ENCODE measurements at places on chromosomes 12 and 14.
A peak's percentile ranks its signal among the peaks of the same experiment; 100 is the strongest.

- DNase-seq: no peak
Measured at GRCh38 chr12:105342464-105342863, 12.0 kb downstream of the C12orf75 start.

GRCh38 chr14:101707863-101708620 is 53.5 kb upstream of the PPP2R5C start:
- no peak for DNase-seq

DNA sequence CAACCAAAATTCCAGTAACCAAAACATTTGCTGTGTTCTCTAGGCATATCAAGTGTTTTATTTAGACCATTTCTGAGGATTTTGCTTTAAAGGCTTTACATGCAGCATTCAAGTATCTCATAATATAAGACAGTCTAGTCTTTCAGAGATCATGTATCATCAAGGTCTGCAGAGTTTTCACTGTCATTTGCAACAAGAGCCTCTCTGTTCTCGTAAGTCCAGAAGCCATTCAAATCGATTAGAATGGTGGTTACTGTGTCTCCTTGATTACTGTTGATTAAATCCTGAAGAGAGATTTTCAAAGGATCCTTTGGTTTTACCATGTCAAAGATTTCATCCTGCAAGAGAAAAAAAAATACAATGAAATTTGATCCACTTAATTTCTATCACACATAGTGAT is 36.3 kb downstream of the PPP2R3C start:
- DNase-seq: no peak

GRCh38 chr14:71668186-71668912 is 263.9 kb upstream of the RGS6 start:
- DNase-seq: no peak

GRCh38 chr14:74204491-74204890 is 34.8 kb upstream of the VSX2 start:
- DNase-seq: no peak

DNA sequence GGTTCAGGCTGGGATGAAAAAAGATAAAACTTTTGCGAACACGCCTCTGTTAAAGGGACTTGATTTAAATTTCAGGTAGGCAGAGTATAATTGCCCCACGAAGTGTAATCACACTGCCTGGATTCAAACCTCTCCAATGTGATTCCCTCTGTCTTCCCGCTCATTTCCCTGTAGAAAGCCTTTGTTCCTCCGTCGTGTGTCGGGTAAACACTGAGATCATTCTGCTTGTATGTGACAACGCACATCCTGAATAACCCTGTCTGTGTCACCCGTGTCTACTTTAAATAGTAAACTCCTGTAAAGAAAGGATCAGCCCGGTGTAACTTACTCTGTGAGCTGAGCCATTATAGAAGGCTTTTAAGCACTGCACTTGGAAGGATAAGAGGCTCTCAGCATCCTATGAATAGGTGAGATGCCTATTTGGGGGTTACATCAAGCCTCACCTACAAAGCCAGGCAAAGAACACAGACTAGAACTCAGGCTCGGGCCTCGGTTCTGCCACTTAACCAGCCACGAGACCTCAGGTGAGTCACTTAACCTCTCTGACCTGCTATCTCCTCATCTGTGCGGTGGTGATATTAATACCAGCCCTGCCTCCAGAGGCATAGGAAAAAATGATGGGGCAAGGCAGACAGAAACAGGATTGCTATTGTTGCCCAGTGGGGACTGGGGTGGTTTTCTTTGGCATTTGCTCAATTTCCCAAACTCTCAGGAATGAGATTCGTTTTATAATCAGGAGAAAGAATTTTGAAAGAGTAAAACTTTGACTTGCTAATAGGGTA is 74.2 kb downstream of the RBM19 start:
- DNase-seq: no peak

GRCh38 chr14:32470161-32470715 is 141.1 kb downstream of the AKAP6 start:
- no peak for DNase-seq

- DNase-seq: no peak
Measured at GRCh38 chr14:64638625-64639024, 65.6 kb upstream of the PLEKHG3 start.

GRCh38 chr14:102917469-102918211 is 4.8 kb upstream of the AMN start:
- peak; percentile 87 for DNase-seq

DNA sequence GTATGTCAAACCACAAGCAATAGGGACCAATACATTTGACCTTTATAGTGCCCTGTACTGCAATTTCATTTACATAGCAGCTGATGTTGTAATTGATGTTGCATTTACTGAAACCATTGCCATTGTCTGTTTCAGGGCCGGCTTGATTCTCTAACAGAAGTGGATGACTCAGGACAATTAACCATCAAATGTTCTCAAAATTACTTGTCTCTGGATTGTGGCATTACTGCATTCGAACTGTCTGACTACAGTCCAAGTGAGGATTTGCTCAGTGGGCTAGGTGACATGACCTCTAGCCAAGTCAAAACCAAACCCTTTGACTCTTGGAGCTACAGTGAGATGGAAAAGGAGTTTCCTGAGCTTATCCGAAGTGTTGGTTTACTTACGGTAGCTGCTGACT is 216.0 kb downstream of the AKAP6 start:
- DNase-seq: no peak

DNA sequence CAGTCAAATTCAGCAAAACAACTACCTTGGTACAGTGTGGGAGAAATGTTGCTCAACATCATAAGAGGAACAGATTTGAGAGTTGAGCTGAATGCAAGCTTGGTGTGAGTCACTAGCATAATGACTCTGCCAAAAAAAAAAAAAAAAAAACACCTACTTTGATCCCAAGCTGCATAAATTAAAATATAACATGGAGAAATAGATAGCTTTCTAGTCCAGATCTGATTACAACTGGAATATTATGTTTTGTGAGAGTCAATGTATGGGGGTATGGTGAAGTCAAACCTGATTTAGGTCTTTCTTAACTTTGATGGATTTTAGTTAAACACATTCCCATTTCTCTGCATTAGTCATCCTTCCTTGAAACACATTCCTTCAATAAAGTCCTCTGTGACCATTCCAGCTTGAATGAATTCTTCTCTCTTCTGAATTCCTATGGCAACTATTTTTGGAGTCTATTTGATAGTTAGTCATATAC is 188.1 kb downstream of the SLC5A8 start:
- DNase-seq: no peak

DNA sequence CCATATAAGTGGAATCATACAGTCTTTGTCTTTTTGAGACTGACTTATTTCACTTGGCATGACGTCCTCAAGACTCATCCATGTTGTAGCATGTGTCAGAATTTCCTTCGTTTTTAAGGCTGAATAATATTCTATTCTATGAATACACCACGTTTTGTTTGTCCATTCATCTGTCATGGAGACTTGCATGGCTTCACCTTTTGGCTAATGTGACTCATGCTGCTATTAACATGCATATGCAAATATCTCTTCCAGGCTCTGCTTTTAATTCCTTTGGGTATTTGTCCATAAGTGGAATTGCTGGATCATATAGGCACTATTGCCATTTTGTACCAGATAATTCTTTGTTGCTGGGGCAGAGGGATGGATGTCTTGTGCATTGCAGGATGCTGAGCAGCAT is 19.6 kb upstream of the WSCD2 start:
- no peak for DNase-seq

GRCh38 chr14:106417224-106418049 is 891.1 kb downstream of the TMEM121 start:
- DNase-seq: peak; percentile 80

- no peak for DNase-seq
Measured at GRCh38 chr14:54568821-54569595, 2.1 kb downstream of the SAMD4A start.

DNA sequence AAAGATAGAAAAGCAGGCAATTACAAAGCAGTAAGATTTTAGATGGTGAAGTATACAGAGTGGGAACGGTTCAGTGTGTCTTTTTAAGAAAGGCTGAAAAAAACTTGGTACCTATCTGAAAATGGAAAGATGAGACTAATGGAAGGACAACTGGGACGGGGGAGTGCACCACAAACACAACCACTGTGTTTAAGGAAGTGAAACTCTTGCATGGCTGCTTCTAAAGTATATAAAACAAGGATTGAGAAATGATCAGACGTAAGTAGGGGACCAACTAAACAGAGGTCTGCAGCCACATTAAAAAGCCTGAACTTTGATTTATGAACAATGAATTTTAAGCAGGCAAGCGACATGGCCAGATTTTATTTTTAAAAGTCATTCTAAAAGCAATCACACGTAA is 328.6 kb downstream of the MDGA2 start:
- no peak for DNase-seq

DNA sequence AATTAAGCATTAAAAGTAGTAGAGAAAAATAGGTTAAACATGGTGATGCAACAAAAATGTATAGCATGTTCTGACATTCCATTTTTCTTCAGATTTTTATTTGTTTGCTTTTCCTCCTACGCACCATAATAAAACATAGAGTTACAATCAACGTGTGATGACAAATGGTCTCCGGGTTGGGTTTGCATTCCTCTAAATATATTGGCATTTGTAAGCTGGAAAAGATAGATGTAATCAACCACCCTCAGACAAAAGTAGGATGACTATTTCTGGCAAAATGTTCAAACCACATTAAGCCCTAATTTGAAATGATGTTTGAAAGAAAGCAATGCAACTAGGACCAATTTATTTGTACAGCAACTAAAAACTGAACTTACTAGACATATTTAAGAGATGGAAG is 58.4 kb downstream of the SLC25A21 start:
- DNase-seq: no peak

GRCh38 chr12:117718141-117718540 is 250.6 kb downstream of the KSR2 start:
- no peak for DNase-seq

DNA sequence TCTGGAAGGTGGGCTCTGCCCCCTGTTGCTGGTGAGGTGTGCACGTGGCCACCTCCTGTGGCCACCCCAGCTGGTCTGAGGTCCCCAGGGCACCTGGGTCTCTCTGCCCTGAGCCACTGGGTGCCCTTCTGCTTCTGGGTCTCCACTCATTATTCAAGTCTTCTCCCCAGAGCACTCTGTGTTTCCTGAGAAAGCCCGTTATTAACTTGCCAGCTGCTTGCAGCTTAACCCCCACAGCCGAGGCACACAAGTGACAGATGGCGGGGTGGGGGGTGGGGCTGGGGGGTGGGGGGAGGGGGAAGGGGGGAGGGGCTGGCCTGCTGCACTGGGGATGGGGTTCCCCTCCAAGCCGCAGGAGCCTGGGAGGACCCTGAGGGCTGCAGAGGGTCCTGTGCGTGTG is 40.5 kb downstream of the FBRSL1 start:
- DNase-seq: no peak

DNA sequence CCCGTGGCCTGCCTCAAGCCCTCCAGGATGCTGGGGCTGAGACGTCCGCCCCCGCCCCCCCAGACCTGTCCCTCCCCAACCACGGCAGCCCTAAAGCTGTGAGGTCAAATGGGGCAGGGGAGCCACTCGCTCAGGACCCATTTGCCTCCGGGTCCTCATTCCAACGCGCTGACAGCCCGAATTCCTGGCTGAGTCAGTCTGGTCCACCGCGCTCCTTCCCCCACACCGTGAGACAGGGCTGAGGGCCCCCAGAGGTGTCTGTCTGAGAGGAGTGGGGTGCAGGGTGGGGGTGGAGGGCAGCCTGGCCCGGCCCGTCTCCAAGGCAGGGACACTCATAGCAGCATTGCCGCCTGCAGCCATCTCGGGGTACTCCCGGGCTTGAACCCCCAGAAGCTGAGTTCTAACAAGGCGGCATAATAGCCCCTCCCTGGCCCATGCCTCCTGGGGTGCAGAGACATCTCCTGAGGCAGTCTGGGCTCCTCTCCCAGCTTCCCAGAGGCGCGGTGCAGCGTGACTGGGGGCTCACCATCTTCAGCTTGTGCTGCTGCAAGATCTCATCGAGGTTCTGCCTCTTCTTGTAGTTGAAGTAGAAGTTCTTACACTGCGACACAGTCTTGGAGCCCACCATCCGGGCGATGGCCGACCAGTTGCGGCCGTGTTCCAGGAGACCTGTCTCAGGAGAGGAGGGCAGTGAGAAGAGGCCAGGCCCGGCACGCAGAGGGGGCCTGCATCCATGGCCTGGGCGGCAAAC is 90.5 kb downstream of the RFLNA start:
- DNase-seq: no peak

GRCh38 chr14:61350427-61351270 is 29.3 kb downstream of the PRKCH start:
- DNase-seq: no peak

DNA sequence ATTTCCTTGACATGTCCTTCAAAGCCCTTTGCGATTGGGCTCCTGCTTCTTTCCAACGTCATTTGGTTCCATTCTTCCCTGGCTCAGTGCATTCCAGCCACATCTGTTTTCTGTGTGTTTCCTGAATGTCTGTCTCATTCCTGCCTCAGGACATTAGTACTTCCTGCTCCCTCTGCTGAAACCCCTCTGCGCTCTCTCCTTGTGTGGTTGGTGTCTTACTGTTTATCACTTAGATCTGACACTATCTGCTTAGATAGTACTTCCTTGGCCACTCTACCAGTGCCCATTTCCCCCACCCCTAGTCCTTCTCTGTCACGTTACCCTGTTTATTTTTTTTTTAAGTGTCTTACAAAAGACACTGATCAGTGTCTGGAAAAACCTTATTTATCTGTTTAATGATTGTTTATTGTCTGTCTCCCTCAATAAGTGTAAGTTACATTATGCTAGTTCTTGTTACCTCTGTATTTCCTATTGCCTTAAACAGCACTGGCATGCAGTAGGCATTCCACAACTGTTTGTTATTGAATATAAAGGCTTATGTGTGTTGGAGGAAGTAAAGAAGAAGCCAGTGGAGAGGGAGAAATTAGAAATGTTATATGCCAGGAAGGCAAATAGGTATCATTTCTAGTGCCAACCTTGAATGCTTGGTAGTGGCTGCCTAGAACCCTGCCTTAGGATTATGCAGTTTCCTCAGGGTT is 21.5 kb downstream of the DYRK2 start:
- no peak for DNase-seq

DNA sequence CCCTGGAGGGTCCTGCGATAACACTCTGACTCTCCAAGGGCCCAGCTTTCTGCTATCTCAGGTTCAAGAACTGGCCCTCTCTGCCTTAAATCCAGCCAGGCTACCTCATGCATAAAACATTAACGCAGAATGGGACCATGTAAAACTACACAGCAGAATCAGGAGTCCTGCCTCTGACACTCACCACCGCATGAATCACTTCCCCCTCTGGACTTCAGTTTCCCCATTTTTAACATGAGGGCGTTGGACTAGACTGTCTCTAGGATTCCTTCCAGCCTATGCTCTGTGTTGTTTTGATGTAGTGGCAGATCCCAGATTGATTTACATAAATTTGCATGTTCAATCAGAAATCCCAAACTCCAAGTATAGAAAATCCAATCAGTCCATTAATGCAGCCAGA is 3.3 kb downstream of the NCKAP5L start:
- DNase-seq: no peak

- no peak for DNase-seq
Measured at GRCh38 chr12:26963413-26963812, 25.1 kb downstream of the FGFR1OP2 start.

DNA sequence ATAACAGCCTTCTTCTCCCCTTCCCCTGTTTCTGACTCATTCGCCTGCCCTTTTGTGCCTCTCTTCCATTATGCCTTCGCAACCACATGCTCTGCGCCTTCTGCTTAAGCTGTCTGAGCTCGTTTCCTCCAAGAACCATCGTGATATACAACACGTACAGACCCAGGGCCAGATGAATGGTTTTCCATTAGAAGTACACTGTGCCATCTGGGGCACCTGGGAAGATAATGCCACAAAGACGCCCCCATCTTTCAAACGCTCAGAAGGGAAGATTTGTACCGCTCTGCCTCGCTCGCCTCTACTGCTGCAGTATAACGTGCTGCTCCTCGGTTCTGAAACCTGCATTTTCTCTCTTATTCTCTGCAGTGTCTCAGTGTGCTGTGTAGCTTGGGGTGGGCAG is 470.9 kb upstream of the STXBP6 start:
- DNase-seq: no peak

- no peak for DNase-seq
Measured at GRCh38 chr14:67725171-67725570, 23.5 kb downstream of the RDH12 start.

All from GM13976 (cell line).